ENCODE measurements at places on chromosomes 12 and 14. TPM values are rescaled to one million over a fixed set of nuclear protein-coding genes. Genes with fewer than 3 reads are reported as not detected.

Gene TMEM132D
- total RNA-seq: not detected

Gene PPP1R1A
- total RNA-seq: 0.09 TPM

Gene MANSC4
- not detected for total RNA-seq

Gene PLEKHG3
- total RNA-seq: 25.4 TPM

Data from A549 treated with dexamethasone at 1 μM for 4 hours (cell line).